ENCODE measurements at places on chromosomes 6 and 20.

- no peak for DNase-seq
These were observed 95.7 kb downstream of the YTHDF1 start for GRCh38 chr20:63119963-63120807.

GRCh38 chr6:42013134-42013516 lies 37.2 kb upstream of the TAF8 start:
- DNase-seq, result no peak

DNA sequence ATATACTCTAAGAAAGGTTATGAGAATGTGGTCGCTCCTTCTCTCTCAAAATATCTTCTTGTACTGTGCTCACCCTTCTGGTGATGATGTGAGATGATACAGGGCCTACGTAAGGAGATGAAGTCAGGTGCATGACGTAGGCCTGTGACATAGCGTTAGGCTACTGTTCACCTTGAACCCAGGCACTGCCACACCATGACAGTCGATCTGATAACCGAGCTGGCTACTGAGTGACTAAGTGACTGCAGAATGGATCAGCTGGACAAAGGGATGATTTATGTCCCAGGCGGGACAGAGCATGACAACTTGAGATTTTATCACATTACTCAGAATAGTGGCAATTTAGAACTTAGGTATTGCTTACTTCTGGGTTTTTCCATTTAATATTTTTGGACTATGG lies 11.2 kb downstream of the SLC24A3 start:
- no peak for DNase-seq

DNA sequence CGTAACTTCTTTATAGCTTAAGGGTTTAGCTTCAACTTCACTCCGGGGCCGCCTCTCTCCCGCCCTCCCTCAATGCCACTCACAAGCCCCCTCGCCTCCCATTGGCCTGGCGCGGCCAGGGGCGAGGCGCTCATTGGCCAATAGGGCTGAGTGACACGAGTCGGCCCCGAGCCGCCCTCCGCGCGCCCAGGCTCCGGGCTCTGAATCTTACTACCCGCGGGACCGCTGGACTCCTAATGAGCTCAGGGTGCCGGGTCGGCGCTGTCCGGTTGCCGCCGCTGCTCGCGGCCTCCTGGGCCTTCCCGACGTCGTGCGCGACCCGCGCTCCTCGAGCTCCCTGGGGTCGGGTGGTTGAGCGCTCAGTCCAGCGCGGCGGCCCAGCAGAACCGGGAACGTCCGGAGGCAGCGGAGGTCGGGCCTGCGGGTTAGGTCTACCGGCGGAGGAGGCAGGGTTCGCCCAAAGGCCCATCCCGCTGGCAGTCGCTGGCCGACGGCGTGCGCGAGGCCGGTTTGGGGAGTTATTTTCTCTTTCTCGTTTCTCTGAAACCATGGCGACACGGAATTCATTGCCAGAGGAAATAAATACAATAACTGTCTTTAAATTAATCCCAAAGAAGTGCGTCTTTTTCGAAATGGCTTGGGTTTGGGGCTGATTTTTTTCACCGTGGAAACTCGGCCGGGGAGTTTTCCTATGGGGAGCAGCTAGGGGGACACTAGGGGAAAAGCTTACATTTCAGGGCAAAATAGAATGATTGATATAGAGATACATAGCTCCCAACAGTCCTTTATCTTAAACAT lies at the start of gene SIM1:
TSS of gene SIM1 (minus strand) at position 19 of the 798 bp plus-strand sequence. CDS start 1,453 bp downstream, outside the sequence.
- no peak for DNase-seq

- no peak for DNase-seq
These were observed 77.2 kb downstream of the SSR1 start for GRCh38 chr6:7235712-7236305.

GRCh38 chr20:17854307-17854903 lies 114.2 kb downstream of the SNX5 start:
- DNase-seq, result no peak

DNA sequence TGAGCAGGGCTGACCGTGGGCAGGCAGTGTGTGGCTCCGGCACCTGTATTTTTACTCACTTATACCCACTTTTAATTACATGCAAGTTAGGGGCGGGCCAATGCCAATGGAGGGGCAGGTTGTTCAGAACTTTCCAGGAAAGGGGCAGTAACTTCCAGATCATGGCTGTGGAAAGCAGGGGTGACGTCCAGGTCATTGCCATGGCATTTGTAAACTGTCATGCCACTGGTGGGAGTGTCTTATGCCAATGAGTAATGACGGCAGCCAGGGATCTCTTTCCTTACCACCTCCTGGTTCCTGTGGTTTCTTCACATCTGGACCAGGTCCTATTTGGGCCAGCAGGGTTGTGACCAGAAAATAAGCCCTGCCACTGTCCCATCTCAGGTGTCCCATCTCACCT lies 258.7 kb downstream of the THBS2 start:
- DNase-seq, result no peak
